ENCODE measurements at places on chromosomes 5 and 9. TPM values are rescaled to one million over a fixed set of nuclear protein-coding genes. Genes with fewer than 3 reads are reported as not detected.

Gene PLPP7
- 9.2 TPM for total RNA-seq

Gene ELAVL2
- total RNA-seq, result 351 TPM

Gene ANAPC2
- 24.0 TPM for total RNA-seq

Gene MRPL41
- total RNA-seq, result 26.8 TPM

Gene SPINK1
- not detected for total RNA-seq

Gene SELENOP
- 51.7 TPM for total RNA-seq

Data from diencephalon (tissue), 1 donor.